ENCODE measurements at places on chromosomes 3 and 15. TPM values are rescaled to one million over a fixed set of nuclear protein-coding genes. Genes with fewer than 3 reads are reported as not detected.

GRCh38 chr15:85430406-85431204 lies 50.2 kb downstream of the AKAP13 start:
- DNase-seq, result no peak

DNA sequence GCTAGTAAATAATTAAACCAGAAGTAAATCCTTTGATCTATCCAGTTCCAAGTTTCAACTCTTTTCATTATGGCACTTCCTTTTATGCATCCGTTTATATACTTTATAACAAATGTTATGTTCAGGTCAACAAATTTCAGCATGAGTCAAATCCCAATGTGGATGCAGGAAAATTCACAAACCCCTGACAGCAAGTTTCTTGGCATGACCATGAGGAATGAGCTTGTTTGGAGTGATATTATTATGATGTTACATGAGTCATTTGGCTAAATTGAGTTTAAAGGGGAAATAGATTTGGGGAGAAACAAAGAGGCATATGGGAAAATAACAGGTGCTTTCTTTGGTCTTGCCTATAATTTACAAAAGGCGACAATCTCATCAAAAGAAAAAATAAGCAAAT lies 32.1 kb upstream of the KCNMB2 start:
- no peak for DNase-seq

- DNase-seq, result no peak
These were observed 788.8 kb downstream of the ROBO1 start for GRCh38 chr3:78979028-78979427.

GRCh38 chr3:40387001-40387894 lies at the start of gene ENTPD3:
ENTPD3 (plus strand) TSS chr3:40387184; CDS start chr3:40388058, 874 bp downstream.
- DNase-seq, result peak; percentile 11

DNA sequence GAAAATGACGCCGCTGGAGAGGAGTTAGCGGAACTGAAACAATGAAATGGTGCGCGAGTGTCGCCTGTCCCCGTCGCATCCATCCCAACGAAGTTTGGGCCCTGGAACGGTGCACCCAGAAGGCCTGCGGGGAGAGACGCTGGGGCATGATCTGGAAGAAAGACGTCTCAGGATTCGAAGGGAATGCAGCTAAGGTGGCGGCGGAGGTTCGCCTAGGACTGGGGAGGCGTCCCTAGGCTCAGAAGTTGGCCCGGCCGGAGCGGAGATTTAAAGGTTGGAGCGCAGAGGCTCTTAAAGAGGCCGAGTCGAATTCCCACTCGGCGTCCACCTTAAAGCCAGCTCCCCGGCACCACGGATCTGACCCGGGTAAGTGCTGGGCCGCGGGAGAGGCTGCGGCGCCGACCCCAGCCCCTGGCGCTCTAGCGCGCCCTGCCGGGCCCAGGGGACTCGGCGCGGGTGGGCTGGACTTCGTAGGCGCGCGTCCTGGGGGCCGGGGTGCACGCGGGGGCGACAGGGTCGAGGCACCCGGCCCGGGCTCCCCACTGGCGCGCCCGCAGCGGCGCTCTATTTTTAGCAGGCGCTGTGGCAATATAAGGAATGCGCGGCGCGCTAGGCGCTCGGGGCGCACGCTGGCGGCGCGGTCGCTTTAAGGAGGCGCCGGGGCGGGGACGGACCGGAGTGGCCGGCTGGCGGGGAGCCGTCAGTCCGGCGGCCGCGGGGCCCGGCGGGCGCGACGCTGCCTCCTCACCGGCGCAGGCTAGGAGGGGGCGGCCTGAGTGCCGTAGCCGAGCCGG lies at the start of gene MRAS:
MRAS (plus strand) TSS at position 620 of the 794 bp plus-strand sequence. CDS start 24,305 bp downstream, outside the sequence.
- peak; percentile 84 for DNase-seq

DNA sequence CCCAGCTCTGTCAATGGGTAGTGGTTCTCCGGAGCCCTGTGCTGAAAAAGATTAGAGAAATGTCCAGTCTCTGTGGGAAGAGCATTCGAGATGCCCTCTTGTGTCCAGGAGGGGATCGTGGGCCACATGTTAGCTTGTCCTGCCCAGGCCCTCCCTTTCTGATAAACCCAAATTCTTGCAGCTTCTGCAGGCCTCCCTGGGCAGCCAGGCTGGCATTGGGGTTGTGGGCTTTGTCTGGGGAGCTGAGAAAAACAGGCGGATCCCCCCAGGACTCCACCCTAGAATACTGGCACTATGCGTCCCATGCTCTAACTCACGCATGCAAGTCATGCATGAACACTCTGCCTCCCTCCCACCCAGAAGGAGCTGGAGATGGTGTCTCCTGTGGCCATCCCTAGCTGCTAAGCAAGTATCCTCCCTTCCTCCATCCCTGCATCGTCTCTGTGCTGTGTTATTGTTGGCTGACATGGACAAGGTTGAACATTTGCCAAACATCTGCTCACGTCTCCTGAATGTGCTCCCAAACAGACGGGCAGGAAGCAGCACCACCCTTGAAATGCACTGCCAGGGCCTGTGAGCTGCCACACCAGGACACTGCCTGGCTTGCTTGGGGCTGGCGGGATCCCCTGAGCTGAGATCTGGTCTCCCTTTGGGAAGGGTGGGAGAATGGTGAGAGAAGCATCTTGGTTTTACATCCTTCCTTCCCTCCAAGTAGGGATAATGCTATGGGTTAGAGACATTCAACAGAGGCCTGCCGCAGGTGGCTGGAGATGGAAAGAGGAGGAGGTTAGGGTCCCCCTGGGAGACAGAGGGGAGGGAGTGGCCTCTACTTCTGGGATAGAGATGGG lies 26.5 kb downstream of the CFAP161 start:
- DNase-seq, result peak; percentile 97

GRCh38 chr3:161920196-161920595 lies 423.6 kb downstream of the OTOL1 start:
- DNase-seq, result no peak

- peak; percentile 9 for DNase-seq
These were observed 22.6 kb upstream of the NR2F2 start for GRCh38 chr15:96307856-96308394.

GRCh38 chr3:8983026-8983425 lies 19.8 kb upstream of the RAD18 start:
- no peak for DNase-seq

- no peak for DNase-seq
These were observed 841.4 kb downstream of the NSUN3 start for GRCh38 chr3:94904156-94904674.

DNA sequence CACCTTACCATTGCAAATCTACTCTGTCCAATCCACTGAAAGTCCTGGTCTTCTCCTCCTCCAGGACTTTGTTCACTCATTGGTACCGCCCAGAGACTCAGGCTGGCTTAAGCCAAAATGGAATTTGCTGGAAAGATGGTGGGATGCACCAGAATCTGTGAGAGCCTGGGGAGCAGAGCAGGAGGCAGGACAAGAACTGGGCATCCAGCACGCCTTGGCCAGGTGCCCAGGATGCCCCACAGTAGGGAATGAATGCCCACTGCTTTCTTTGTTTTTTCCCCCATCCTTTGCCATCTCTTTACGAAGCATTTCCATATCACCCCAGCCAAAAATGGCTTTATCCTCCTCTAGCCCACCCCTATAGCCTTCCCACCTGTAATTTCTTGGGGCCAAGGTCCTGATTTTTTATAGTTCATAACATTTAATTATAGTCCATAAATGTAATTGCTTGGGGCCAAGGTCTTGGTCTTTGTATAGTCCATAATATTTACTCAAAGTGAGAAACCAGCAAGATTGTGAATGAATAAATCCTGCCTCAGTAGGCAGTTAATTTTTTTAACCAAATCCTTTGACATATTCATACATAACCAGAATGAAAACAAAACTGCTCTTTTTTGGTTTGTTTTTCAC lies 23.3 kb upstream of the IREB2 start:
- DNase-seq, result no peak

- no peak for DNase-seq
These were observed 45.5 kb upstream of the BOC start for GRCh38 chr3:113165841-113166240.

GRCh38 chr15:64045774-64046420 lies 388 bp downstream of the DAPK2 start:
- no peak for DNase-seq

DNA sequence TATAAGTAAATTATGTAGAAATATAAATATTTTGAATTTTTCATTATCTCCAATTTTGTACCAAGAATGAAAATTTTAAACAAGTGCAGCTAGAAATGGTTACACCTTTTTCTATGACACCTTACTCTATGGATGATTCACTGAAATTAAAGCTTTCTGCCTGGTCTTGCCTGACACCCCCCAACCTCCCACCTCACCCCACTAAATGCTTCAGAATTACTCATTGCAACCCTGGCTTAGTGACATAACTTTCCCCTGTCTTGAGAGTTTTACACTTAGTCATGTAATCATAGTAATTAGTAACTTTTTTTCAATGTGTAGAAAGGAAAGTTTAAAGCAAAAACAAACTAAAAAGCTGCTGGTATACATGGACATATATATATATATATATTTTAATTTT lies 42.0 kb upstream of the MEIS2 start:
- no peak for DNase-seq

- DNase-seq, result no peak
These were observed 42.3 kb upstream of the XIRP1 start for GRCh38 chr3:39234651-39235050.

- no peak for DNase-seq
These were observed 25.1 kb upstream of the MTMR10 start for GRCh38 chr15:31016446-31016915.

DNA sequence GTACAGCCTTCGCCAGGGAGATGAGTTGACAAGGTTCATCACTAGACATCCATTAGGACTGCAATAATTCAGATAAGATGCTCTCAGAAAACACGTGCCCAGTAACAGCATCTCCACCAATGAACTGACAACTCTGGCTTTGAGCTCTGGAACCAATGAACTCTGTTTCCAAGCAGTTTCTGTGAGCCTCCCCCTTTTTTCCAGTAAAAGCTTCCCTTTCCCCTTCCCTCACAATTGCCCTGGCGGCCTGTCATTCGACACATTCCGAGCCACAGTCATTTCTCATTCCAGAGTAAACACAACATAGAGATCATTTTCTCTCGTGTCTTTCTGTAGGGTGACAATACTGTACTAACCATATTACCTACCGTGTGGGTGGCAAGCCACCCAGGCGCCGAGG lies 3.6 kb downstream of the PLA2G4D start:
- DNase-seq, result no peak

DNA sequence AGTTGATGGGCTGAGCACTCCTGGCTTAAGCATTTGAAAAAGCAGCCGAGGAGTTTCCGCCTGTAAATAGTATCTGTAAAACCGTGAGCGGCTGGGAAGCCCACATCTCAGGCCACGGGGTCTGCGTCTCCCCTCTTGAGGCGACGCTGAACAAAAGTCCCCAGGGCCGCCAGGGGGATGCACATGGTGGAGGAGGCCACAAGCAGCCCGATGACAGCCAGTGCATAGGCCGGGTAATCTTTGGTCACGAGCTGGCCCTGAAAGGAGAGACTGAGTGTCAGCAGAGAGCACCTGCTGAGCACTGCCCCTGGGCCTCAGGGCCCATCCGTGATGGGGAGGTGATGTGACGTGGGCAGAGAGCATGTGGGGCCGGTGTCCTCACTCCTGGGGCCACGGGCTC lies 37.5 kb downstream of the SLC6A20 start:
- no peak for DNase-seq

GRCh38 chr3:64405211-64405835 lies 180.1 kb upstream of the PRICKLE2 start:
- DNase-seq, result peak; percentile 71

GRCh38 chr3:117696851-117697407 lies 987.4 kb downstream of the TUSC7 start:
- DNase-seq, result no peak

DNA sequence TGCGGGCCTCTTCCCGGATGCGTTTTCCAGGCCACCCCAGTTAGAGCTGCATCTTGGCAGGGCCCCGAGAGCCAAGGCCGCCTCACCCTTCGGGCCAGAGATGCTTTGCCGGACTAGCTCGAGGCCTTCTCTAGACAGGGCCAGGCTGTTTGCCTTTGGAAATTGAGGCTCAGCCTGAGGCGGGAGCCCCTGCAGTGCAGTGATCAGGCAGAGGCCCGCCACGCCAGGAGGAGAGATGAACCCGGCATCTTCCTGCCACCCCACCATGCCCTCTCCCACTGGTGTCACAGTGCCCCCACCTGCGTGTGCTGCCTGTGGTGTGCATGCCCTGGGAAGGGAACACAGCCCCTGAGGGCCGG lies 8.9 kb upstream of the ROPN1B start:
- DNase-seq, result no peak

- DNase-seq, result no peak
These were observed 5.4 kb downstream of the CHRNA5 start for GRCh38 chr15:78570710-78571109.

- DNase-seq, result no peak
These were observed 29.3 kb downstream of the SLC4A7 start for GRCh38 chr3:27454914-27455313.

DNA sequence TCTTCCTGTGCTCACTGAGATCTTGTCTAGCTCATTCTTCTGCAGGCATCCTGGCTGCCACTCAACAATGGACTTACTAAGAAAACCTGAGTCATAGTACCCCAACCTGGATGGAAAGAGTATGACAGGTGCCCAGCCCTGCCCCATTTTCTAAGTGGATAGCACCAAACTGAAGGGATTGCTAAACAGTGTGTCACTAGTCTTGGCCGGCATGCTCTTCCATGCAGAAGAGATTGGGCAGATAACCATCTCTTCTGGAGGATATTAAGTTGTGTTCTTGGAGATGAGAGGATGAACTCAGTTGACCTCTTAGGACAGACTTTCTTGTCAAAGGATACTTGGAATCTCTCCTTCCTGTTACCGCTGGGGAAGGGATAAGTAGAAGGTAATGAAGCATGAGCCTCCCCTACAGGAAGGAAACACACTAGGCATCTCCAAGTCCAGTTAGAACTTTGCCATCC lies 797.5 kb downstream of the AGBL1 start:
- no peak for DNase-seq

DNA sequence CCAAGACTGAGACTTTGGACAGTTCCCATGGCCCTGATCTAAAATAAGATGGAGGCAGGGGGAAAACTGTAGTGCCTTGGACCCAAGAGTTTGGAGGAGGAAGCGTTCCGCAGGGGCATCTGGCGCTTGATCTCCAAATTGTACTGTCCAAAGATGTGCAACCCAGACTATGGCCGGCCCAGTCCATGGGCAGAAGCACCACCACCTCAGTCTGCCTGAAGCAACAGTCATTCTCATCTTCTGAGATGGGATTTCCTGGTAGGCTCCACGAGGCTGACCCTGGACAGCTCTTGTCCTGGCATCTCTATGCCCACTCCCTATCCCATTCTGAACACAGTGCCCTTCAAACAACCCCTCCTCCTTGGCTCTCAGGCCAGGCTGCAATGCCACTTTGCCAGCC lies 3.6 kb downstream of the INSYN1 start:
- DNase-seq, result no peak

DNA sequence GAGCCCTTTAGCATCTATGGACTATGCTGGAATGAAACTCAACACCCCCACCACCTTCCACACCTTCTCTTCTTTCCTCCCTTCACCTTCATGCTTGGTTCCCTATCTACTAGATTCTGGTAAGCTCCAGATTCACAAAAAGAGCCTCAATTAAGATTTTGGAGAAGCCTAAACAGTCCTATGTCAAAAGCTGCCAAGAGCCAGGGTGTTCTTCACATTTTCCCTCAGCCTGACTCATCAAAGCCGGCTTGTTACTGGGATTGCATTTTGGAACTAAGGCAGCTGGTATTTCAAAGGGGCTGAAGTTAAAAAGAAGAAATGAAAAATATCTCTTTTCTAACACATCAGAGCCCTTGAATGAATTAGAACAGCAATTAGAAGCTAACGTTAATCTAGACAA lies 247.7 kb downstream of the MYRIP start:
- no peak for DNase-seq

C3orf85 gene
- not detected for polyA plus RNA-seq

ANKUB1 gene
- polyA plus RNA-seq, result 0.20 TPM

SNX22 gene
- 0.63 TPM for polyA plus RNA-seq

GNAT1 gene
- polyA plus RNA-seq, result not detected

ONECUT1 gene
- not detected for polyA plus RNA-seq

NCEH1 gene
- polyA plus RNA-seq, result 2.6 TPM

MESP1 gene
- polyA plus RNA-seq, result 0.57 TPM

CPEB1 gene
- polyA plus RNA-seq, result 0.56 TPM

EPHA6 gene
- polyA plus RNA-seq, result 0.59 TPM
